Astrocyte of the hippocampus (primary cell): ENCODE measurements at places on chromosomes 3 and 15.

DNA sequence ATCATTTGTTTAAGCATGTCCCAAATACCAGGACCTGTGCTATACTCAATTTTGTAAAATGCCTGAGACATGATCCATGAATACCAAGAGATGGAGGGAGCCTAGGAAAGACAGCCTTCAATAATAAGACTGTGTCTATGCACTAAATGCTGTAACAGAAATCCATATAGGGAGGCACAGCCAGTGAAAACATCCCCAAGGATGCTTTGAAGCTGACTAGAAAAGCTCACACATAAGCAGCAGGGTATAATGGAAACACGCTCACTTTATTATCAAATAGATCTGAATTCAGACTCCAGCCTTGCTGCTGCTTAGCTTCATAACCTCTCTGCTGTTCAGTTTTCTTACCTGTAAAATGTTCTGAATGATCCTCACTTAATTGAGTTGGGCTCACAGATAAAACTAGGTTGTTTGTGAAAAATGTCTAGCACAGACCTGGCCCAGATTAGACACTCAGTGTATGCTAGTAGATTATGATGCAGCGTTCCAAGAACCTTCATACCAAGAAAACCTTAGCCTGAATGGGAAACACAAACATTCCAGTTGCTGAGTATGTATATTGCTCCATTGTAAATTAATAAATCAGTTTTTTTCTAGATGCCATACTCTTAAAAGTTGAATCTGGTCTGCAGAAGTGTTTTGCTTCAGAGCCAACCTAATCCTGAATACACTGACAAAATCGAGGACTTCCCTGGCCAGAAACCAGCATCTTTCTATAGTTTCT, 3.8 kb upstream of the LARP6 start:
- no peak for DNase-seq

DNA sequence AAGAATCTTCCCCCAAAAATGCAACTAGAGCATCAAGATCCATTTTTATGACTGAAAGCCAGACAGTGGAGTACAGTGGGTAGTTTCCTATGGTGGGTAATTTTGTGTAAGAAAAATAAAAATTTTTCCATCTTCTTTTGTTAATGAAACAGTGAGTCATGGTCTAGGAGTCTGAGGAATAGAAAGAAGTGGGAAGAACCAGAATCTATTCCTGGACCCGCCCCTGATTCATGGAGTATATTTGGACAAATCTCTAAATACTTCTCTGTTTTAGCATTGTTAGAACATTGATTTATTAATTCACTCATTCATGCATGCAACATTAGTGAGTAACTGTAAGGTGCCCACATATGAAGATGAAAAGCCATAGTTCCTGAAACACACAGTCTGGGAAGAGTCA, 304.5 kb upstream of the GPR149 start:
- DNase-seq: no peak

GRCh38 chr3:134315286-134316106, 58.8 kb downstream of the AMOTL2 start:
- peak; percentile 91 for DNase-seq

DNA sequence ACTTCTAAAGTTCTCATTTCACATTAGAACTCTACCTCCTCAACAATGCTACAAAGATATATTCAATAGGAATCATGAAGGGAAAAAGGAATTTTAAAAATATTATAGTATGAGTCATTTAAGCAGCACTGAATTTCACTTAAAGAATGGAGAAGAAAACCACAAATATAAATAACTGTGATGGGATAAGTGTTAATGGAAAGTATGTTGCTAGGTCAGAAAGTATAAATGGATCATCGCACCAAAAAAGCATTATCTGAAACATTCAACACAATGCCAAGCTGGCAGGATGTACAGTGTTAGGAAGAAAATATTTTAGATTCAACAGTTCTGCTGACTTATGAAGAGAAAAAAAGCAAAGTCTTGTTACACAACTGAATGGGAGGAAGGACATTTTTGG, 101.4 kb downstream of the TFG start:
- peak; percentile 28 for DNase-seq

DNA sequence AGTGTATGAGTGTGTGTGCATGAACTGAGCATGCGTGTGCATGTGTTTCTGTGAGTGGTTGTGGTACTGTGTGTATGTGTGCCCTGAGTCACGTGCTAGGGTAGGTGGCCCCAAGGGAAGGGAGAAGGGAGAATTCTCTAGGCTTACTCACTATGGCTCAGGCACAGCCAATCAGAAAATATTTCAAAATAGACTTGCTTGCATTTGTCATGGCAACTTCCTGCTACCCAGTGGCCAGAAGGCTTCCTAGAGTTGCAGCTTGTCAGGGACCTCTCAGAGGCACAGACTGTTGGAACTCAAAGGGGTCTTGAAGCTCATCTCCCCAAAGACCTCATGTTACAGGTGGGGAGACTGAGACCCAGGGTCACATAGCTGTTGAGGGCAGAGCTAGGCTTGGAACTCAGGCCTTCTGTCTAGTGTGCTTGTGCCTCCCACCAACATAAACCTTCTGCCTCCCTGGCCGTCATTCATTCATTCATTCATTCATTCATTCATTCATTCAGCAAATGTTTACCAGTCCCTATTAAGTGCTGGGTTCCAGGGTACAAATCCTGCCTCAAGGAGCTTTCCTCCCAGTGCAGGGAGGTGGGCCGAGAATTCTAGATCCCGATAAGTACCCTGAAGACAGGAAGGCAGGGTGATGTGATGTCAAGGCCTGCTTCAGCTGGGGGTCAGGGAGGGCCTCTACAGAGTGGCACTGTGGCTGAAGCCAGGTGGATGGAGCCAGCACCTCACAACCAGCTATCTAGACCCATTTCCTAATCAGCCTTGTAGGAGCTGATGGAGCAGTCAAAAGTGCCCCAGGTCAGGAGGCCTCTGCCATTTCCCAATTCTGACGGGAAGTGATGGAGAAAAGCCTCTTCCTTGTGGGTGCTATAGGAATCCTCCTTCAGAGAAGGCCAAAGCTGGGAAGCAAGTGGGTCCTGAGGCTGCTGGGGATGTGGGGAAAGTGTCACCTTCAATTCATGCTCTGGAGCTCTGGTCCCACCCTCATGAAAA, 10.9 kb upstream of the RFT1 start:
- DNase-seq: no peak

GRCh38 chr3:106332129-106332528, 463.3 kb upstream of the CBLB start:
- DNase-seq: no peak

DNA sequence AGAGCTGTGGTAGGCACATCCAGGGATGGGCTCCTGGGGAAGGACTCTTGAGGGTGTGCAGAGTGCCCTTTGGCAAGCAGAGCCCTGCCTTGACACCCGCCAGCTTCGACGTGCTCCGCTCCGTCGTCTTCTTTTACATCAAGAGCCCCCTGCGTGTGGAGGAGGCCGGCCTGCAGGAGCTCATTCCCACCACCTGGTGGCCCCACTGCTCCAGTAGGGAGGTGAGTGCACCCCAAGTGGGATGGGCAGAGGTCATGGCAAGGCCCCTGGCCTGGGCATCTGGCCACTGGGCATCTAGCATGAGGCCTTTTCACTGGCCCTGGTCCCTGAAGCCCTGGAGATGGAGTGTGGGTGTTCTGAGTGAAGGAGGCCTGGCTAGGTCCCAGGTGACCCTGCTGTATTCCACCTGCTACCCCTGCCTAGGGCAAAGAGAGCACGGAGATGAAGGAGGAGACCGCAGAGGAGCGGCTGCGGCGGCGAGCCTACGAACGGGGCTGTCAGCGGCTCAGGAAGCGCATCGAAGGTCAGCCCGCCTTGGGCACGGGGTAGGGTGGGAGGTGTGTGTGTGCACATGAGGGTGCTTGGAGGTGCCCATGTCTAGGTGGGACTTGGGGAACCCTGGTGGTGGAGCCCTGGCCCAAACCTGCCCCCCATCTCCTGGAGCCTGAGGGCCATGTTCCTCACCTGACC, 12.2 kb downstream of the RNF123 start:
- no peak for DNase-seq

GRCh38 chr15:22887157-22887951, 48.9 kb downstream of the NIPA2 start:
- DNase-seq: peak; percentile 55

- DNase-seq: peak; percentile 46
These were observed 9.9 kb downstream of the KY start for GRCh38 chr3:134640872-134641470.

- no peak for DNase-seq
These were observed 3.5 kb upstream of the VIPR1 start for GRCh38 chr3:42498791-42499477.

DNA sequence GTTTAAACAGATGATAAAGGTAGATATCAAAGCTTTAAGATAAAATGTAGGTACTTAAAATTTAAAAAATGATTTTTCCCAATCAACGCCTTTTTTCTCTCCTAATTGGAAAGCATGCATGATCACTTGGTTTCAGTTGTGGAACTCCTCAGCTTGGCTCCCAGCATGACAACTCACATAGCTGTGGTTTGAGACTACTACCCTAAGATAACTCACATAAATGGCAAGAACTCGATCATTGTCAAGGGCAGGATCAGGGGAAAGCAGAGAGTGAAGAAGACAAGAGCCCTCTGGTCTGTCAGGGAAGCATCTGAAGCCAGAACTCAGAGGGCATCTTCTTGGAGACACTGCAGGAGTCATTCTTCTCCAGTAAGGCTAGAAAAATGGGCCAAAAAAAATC, 516.7 kb downstream of the NTRK3 start:
- DNase-seq: peak; percentile 55

DNA sequence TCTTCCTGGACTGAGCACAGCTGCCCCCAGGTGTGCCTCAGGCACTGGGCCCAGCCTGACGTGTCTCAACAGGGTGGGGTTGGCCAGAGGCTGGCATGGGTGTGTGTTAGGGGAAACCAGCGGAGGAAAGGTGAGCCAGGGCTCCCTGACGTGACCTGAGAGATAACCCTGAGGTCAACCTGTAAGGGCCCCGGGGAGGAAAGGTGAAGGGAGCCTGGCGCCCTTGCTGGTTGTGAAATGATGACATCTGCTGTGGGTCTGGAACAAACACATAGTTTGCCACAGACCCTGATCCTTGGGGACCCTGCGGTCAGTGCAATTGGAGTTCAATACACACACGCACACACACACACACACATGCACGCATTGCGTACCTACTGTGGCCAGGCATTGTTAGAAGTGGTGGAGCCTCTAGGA, 100.2 kb upstream of the TLE3 start:
- DNase-seq: no peak

DNA sequence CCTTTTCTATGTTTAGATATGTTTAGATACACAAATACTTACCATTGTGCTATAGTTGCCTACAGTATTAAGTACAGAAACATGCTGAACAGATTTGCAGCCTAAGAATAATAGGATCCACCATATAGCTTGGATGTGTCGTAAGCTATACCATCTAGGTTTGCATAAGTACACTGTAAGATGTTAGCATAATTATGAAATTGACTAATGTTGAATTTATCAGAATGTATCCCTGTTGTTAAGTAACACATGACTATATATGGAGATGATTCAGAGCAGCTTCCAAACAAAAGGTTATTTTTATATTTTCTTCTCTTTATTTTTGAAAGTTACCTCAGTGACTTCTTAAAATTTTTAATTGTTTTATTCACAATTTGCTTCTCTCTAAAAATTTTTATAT, 2.4 kb downstream of the SLC28A2 start:
- DNase-seq: no peak

DNA sequence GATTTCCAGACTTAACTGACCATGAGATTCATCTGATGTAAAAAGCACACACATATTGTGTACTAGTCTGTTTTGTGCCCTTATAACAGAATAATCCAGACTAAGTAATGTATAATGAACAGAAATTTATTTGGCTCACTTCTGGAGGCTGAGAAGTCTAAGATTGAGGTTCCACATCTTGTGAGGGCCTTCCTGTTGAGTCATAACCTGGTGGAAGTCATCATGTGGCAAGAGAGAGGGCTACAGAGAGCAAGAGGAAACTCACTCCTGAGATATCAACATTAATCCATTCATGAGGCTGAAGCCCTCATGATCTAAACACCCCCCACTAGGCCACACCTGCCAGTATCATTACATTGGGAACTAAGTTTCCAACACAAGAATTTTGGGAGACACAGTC, 977.6 kb downstream of the MCTP2 start:
- DNase-seq: no peak

GRCh38 chr3:23052208-23052607, 150.9 kb upstream of the UBE2E2 start:
- DNase-seq: no peak

DNA sequence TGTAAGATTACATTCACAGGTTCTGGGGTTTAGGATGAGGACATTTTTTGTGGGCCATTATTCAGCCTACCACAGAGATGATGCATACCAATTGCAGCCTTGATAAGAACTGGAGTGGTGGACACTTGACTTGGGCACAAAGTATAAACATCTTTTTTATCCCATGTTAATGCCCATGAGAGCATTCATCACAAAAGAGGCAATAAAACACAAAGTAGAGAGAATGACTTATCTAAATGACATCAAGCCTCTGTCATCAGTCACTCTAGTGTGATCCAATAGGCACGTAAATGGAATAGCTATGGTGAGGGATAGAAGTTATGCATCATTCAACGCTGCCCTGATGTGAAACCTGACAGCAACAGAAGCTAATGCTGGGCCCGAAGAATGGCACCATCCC, 25.8 kb downstream of the VEPH1 start:
- no peak for DNase-seq

- DNase-seq: peak; percentile 81
These were observed 152.3 kb downstream of the FBN1 start for GRCh38 chr15:48493084-48493762.

- no peak for DNase-seq
These were observed 91.7 kb downstream of the NR1I2 start for GRCh38 chr3:119873646-119874045.

GRCh38 chr3:9911863-9912262, 5.0 kb upstream of the IL17RC start:
- DNase-seq: no peak

DNA sequence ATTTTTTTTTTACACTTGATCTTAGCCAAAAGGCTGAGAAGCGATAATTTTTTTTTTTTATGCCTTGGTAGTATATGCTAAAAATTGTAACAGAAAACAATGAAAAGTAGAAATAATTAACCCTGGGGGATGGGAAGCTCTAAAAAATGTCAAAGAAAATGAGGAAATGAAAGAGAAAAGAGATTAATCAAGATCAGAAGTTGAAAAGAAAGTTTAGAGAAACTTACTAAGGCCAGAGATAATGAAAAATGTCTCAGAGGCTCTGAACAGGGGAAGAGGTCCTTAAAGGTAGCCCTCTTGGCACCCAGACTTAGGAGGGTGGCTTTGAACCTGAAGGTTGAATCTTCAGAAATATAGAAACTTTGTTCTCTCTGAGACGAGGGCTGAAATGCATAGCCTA, 58.6 kb upstream of the ZBED2 start:
- DNase-seq: no peak
